ENCODE measurements at places on chromosomes 12 and 14.

GRCh38 chr14:22871224-22872032 is at the start of gene LRP10:
TSS of gene LRP10 (plus strand) at chr14:22871740. CDS start at chr14:22872304, 564 bp downstream.
- no peak for DNase-seq

DNA sequence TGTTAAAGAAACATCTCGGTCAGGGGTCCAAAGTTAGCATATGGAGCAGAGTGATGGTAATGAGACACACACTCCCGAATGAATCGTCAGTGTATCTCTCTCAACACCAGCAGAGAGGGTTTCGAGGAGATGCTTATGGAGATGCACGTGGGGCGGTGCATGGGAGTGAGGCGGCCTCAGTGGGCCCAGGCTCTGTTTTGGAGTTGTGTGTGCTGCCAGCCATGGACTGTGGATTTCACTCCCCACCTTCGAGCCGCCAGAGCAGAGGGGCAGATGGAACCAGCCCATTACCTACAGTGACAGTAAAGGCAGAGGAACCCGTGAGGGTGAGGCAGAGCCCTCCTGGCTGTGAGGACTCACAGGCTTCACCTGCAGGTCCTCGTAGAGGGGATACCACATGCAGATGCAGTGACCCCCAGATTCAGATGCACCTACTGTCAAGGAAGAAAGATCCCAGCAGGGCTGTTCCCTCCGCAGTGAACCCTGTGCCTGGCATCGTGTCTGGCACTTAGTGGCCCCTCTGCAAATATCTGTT is 68.2 kb downstream of the WDR20 start:
- no peak for DNase-seq

- DNase-seq = no peak
Observed at GRCh38 chr12:119156401-119157044, 22.2 kb upstream of the HSPB8 start.

- DNase-seq = no peak
Observed at GRCh38 chr12:122862872-122863701, 27.8 kb downstream of the HIP1R start.

DNA sequence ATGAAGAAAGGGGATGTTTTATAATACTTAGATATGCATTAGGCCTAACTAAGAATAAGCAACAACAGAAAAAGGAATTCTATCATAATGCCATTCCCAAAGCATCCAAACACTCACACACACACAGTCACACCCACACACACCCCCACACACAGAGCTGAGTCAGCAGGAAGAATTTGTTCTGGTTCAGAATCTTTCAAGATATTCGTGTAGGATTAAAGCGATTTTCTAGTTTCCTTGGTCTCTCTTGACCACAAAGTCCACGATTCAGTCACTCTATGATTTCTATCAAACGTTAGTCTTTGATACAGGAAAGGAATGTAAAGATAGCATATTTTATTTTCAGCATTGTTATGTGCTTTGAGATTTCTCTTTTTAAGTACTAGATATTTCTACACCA is 382.6 kb upstream of the DCN start:
- no peak for DNase-seq

GRCh38 chr14:103223818-103224352 is 100.6 kb downstream of the TNFAIP2 start:
- no peak for DNase-seq

GRCh38 chr14:90658541-90658967 is 157.7 kb downstream of the TTC7B start:
- no peak for DNase-seq

- no peak for DNase-seq
Observed at GRCh38 chr14:24246765-24247212, 4.4 kb upstream of the TINF2 start.

- no peak for DNase-seq
Observed at GRCh38 chr12:14059548-14059947, 78.1 kb upstream of the GRIN2B start.

DNA sequence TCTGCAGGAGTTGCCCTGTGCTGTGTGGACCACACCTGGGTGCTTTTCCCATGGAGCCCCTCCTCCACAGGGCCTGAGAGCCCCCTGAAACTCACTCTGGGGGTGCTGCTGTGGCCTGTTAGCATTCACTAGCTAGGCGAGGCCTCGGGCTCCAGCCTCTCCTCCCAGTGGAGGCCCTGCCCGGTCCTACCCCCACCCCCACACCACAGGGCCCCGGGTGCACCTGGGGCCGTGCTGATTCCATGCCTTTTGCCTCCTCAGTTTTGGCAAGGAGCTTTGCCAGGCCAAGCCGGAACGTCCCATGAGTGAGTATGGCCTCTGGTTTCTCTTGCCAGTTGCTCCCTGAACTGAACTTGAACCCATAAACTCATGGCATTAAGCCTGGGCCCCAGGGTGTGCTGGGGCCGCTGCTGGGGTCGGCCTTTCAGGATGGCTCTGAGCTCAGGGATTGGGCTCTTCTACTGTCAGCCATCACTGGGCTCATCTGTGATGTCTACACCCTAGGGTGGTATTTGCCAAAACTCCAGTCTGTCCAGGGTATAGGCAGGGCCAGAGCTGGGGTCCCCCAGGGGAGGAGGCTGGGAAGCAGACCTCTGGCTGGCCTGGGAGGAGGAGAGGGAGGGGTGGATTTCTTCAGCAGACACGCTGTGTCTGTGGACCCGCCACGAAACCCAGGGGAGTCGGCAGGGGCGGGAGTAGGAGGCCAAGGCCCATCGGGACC is 58.7 kb upstream of the TSPAN9 start:
- DNase-seq = no peak

DNA sequence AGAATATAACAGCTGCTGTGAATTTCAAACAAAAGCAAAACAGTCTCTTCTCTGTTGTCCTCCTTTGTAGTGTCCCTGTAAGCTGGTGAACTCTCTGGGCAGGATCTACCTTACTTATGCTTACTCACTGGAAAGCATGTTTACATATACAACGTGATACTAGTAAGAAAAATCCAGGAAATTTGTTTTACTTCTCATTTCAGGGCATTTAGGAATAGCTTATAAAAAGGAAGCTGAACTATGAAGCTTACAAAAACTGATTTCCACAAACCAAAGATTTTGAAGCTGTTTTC is 311.0 kb downstream of the NOVA1 start:
- no peak for DNase-seq

GRCh38 chr12:107894589-107894988 is 120.1 kb downstream of the ASCL4 start:
- no peak for DNase-seq

GRCh38 chr12:94717656-94718055 is 67.3 kb upstream of the TMCC3 start:
- no peak for DNase-seq

- no peak for DNase-seq
Observed at GRCh38 chr12:43277651-43278540, 274.1 kb downstream of the ADAMTS20 start.

GRCh38 chr14:73909681-73910080 is 23.0 kb downstream of the ZNF410 start:
- DNase-seq = no peak

DNA sequence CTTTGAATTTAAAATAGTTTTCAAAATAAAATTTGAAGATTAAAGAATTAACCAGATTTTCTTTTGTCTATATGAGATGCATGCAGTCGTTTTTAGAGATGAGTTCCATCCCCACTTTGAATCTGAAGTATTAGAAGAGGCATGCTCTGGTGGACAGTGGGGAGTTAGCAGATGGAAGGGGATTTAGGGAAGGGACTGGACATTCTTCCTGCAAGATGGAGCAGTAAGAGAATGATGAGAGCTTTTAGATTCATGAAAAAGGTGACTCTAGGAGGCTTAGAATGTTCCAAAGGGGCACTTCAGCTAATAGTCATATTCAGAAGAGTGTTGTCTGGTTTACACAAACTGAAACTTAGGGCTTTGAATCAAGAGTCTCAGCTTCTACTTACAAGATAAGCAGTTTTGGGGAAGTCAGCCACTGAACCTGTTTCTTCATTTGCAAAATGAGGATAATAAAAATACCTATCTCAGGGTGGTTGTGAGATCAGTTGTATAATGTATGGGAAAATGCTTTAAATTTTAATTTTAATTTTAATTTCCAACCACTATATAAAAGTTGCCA is 3.7 kb downstream of the ZBTB1 start:
- DNase-seq = no peak

GRCh38 chr12:8449355-8449859 is 6.4 kb upstream of the CLEC6A start:
- DNase-seq = no peak

Data from activated CD8-positive, alpha-beta memory T cell treated with anti-CD3 and anti-CD28 coated beads for 1 hour (primary cell).